ENCODE measurements at places on chromosomes 13 and 19. TPM values are rescaled to one million over a fixed set of nuclear protein-coding genes. Genes with fewer than 3 reads are reported as not detected.

GRCh38 chr13:112558696-112559418 is 29.1 kb downstream of the TUBGCP3 start:
- H3K4me3 ChIP-seq: no peak overlapping the region
- H3K27me3 ChIP-seq: no peaks in the 10 kb centered on the region
- DNase-seq: no peak
- no peak overlapping the region for H3K27ac ChIP-seq
- no peaks in the 10 kb centered on the region for H3K4me1 ChIP-seq

GRCh38 chr13:77459592-77459991 is 75.9 kb upstream of the SCEL start:
- H3K27ac ChIP-seq: no peak overlapping the region
- no peaks in the 10 kb centered on the region for H3K4me1 ChIP-seq

DNA sequence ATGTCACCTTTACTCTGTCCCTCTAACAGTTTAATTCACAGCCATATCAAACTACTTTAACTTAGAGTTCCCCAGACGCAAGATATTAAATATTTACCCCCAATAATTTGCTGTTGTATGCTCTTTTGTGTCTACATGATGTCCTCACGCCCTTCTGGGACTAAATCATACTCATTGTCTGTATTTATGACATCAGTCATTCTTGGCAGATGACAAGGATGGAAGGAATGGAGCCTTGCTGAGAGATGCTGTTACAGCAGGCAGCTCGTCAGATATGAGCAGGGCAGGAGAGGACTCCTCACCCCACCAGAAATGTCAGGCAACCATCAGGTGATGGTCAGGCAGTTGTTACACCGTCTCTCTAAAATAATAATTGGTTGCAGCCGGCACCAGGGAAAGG is 41.8 kb downstream of the CARD8 start:
- H3K36me3 ChIP-seq: peaks cover 2% of the 10 kb centered on the region
- no peaks in the 10 kb centered on the region for H3K27me3 ChIP-seq
- no peak overlapping the region for H3K27ac ChIP-seq
- no peak overlapping the region for H3K4me3 ChIP-seq
- H3K4me1 ChIP-seq: no peaks in the 10 kb centered on the region

GRCh38 chr13:112486386-112487126 is 101.4 kb downstream of the TUBGCP3 start:
- no peak for DNase-seq
- H3K4me3 ChIP-seq: no peak overlapping the region
- H3K27ac ChIP-seq: no peak overlapping the region
- no peaks in the 10 kb centered on the region for H3K4me1 ChIP-seq
- H3K27me3 ChIP-seq: no peaks in the 10 kb centered on the region
- peaks cover 3% of the 10 kb centered on the region for H3K36me3 ChIP-seq

NLRP5 gene
- total RNA-seq: not detected

GRCh38 chr13:112803422-112803821 is 113.6 kb downstream of the ATP11A start:
- no peak overlapping the region for H3K27ac ChIP-seq
- H3K4me3 ChIP-seq: no peak overlapping the region
- no peaks in the 10 kb centered on the region for H3K4me1 ChIP-seq

DNA sequence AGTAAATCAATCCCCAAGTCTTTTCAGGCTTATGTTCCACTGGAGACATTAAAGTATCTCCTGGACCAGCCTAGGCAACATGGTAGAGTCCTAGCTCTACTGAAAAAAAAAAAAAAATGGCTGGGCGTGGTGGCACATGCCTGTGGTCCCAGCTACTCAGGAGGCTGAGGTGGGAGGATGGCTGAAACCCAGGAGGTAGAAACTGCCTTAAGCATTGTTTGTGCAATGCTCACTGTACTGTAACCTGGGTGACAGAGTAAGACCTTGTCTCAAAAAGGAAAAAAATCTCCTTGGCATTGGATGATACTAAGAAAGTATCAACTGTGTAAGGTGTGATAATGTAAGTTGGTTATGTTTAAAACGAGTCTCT is 8.8 kb downstream of the KLK8 start:
- no peak overlapping the region for H3K27ac ChIP-seq
- H3K27me3 ChIP-seq: no peaks in the 10 kb centered on the region
- DNase-seq: no peak
- H3K36me3 ChIP-seq: no peaks in the 10 kb centered on the region
- no peak overlapping the region for H3K4me3 ChIP-seq
- H3K4me1 ChIP-seq: no peaks in the 10 kb centered on the region

DNA sequence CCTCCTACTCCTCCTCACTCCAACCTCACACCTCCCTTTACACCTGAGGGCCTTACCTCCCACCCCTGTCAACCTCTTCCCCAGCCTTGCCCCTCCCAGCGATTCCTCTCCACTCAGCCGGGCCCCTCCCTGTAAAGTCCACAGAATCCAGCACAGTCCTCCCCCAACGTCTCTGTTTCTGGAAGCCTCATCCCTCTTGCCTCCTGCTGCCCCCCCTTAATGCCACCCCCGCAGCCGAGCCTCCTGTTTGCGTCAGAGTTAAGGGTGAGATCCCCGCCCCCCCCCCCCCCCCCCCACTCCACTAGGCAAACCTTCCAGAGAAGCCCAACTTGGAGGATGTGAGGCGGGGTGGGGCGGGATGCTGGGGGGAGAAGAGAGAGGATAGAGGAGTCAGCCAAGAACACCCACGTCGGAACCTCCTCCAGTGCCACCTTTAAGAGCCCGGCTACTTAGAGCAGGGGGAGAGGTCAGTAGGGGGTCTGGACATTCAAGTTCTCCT is 2.1 kb downstream of the UNC13A start:
- DNase-seq: no peak
- no peak overlapping the region for H3K27ac ChIP-seq
- H3K4me3 ChIP-seq: no peak overlapping the region
- H3K36me3 ChIP-seq: no peaks in the 10 kb centered on the region

GRCh38 chr19:36210497-36210896 is 4.0 kb downstream of the ZNF565 start:
- no peak for DNase-seq
- H3K27me3 ChIP-seq: no peaks in the 10 kb centered on the region
- no peaks in the 10 kb centered on the region for H3K36me3 ChIP-seq
- H3K4me3 ChIP-seq: no peak overlapping the region
- no peak overlapping the region for H3K27ac ChIP-seq

DNA sequence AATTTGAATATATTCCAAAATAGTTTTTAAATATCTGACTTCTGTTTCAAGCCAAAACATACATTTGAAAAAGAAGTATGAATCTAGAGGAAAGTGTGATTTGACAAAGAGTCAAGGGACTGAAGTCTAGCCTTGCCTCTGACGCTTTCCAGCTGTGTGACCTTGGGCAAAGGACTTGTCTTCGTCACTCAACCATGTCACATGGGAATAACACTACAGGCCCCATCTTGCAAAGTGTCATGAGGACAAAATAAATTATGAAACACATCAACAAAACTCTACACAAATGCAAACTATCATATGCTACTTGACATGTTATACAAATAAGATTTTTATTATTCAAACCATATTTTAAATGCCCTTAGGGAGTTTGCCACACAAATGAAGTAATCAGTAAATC is 73.0 kb downstream of the CYSLTR2 start:
- peaks cover 6% of the 10 kb centered on the region for H3K4me1 ChIP-seq
- H3K27ac ChIP-seq: no peak overlapping the region
- no peaks in the 10 kb centered on the region for H3K36me3 ChIP-seq
- no peak overlapping the region for H3K4me3 ChIP-seq

C19orf53 gene
- total RNA-seq: 47.7 TPM

DNA sequence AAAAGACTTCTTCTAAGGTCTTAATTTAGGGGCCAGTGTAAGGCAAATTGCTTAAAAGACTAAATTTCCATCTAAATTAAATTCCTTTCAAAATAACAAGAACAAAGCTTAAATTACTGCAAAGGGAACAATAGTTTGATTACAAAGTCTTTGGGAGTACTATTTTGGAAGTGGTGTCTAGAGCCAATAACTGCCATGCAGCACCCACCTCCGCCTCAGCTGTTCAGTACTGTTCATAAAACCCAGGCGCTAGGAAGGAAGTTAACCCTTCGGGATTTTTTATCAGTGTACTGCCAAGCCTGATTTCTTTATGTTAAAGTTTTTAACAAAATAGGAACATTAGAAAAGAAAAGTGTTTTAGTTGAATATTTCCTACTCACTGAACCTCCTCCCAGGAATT is 210.1 kb downstream of the LIG4 start:
- no peaks in the 10 kb centered on the region for H3K27me3 ChIP-seq
- H3K27ac ChIP-seq: no peak overlapping the region
- no peak for DNase-seq
- no peaks in the 10 kb centered on the region for H3K4me1 ChIP-seq
- H3K36me3 ChIP-seq: no peaks in the 10 kb centered on the region

FSD1 gene
- not detected for total RNA-seq

- DNase-seq: no peak
- no peak overlapping the region for H3K27ac ChIP-seq
- no peaks in the 10 kb centered on the region for H3K27me3 ChIP-seq
Observed at GRCh38 chr13:107034236-107034872, 466.4 kb upstream of the ARGLU1 start.

DNA sequence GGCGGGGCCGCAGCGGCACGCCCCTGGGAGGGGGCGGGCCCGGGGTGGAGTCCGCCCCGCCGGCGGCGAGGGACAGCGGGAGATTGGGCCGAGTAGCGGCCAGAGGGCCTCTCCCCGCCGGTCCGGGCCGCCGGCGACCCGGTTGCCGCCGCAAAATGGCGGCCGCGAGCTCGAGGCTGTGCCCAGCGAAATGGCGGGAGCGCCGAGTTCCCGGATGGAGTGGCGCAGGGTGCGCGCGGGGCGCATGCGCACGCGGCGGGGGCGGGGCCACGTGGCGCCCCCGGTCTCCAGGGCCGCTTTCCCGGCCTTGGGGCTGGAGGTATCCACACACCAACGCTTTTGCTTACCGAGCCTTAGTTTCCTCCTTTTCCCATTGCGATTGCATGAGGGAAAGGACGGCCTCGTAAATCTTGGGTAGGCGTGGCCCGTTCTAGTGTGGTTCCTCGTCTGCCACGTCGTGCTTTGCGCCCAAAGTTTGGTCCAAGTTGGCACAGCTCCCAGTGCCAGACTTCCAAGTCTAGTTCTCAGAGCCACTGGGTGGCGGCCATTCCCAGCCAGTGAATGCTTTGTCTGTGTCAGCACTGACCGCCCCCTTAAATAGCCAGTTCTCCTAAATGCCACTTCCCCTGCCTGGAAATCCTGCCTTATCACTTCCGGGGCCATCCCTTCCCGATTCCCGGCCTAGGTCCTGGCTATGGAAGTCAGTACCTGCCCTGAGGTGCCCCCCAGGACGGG is 513 bp downstream of the CIRBP start:
- H3K4me1 ChIP-seq: peaks cover 89% of the 10 kb centered on the region
- H3K4me3 ChIP-seq: peak overlapping the region; percentile 79
- peak; percentile 89 for DNase-seq
- H3K27me3 ChIP-seq: no peaks in the 10 kb centered on the region

CGB7 gene
- not detected for total RNA-seq

DNA sequence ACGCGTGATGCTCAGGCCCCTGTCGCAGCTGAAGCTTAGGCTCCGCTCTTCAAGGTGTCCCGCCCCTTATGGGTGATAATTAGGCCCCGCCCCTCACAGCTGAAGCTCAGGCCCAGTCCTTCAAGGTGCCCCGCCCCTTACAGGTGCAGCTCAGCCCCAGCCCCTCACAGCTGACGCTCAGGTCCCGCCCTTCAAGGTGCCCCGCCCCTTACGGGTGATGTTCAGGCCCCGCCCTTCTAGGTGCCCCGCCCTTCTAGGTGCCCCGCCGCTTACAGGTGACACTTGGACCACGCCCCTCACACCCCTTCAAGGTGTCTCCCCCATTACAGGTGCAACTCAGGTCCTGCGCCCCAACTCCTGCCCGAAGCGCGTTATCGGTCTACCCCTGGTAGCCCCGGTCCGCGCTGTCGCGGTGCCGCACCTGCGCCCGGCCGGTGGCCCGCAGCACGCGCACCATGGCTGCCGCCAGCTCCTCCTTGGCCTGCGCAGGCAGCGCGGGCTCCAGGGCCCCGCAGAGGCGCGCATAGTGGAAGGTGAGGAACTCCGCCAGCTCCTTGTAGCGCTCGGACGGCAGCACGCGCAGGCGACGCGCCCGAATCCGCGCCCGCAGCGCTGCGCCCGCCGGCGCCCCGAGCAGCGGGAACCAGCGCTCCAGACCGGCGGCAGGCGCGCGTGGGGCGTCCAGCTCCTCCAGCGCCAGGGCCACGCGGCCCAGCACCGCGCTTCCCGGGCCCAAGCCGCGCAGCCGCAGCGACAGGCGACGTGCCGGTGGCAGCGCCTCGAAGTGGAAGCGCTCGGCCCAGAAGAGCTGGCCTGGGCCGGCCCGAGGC is 7.3 kb downstream of the RASAL3 start:
- no peak overlapping the region for H3K4me3 ChIP-seq
- peak; percentile 60 for DNase-seq
- H3K27me3 ChIP-seq: no peaks in the 10 kb centered on the region
- H3K27ac ChIP-seq: no peak overlapping the region
- no peaks in the 10 kb centered on the region for H3K36me3 ChIP-seq

ZNF583 gene
- 2.6 TPM for total RNA-seq

TGFBR3L gene
- not detected for total RNA-seq

GRCh38 chr13:112267660-112268059 is 108.5 kb upstream of the SPACA7 start:
- H3K36me3 ChIP-seq: no peaks in the 10 kb centered on the region
- no peak overlapping the region for H3K4me3 ChIP-seq
- H3K27me3 ChIP-seq: no peaks in the 10 kb centered on the region
- H3K27ac ChIP-seq: no peak overlapping the region
- DNase-seq: no peak

RAB3A gene
- 8.2 TPM for total RNA-seq

GRCh38 chr13:104809483-104809882 is 1726.0 kb downstream of the EFNB2 start:
- no peak overlapping the region for H3K4me3 ChIP-seq
- H3K36me3 ChIP-seq: no peaks in the 10 kb centered on the region
- DNase-seq: no peak
- H3K27ac ChIP-seq: no peak overlapping the region
- H3K4me1 ChIP-seq: no peaks in the 10 kb centered on the region

OVOL3 gene
- total RNA-seq: not detected

- H3K27me3 ChIP-seq: no peaks in the 10 kb centered on the region
- H3K4me3 ChIP-seq: no peak overlapping the region
- DNase-seq: no peak
- H3K27ac ChIP-seq: no peak overlapping the region
- H3K36me3 ChIP-seq: no peaks in the 10 kb centered on the region
Observed at GRCh38 chr19:33737681-33738371, 58.8 kb upstream of the KCTD15 start.

GRCh38 chr13:93398167-93399035 is 171.8 kb downstream of the GPC6 start:
- no peak overlapping the region for H3K4me3 ChIP-seq
- no peak for DNase-seq
- H3K4me1 ChIP-seq: no peaks in the 10 kb centered on the region
- H3K27me3 ChIP-seq: no peaks in the 10 kb centered on the region
- no peaks in the 10 kb centered on the region for H3K36me3 ChIP-seq

DNA sequence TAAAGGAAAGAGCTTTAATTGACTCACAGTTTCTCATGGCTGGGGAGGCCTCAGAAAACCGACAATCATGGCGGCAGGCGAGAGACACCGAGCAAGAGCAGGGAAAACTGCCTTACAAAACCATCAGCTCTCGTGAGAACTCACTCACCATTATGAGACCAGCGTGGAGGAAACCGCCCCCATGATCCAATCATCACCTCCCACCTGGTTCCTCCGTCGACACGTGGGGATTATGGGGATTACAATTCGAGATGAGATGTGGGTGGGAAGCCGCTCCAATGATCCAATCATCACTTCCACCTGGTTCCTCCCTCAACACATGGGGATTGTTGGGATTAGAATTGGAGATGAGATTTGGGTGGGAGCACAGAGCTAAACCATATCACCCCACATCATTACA is 293.9 kb downstream of the ABCC4 start:
- H3K36me3 ChIP-seq: no peaks in the 10 kb centered on the region

TLE2 gene
- 45.2 TPM for total RNA-seq

FRY gene
- 32.0 TPM for total RNA-seq
